ENCODE measurements at places on chromosomes 6 and 20.
A peak's percentile ranks its signal among the peaks of the same experiment; 100 is the strongest.

DNA sequence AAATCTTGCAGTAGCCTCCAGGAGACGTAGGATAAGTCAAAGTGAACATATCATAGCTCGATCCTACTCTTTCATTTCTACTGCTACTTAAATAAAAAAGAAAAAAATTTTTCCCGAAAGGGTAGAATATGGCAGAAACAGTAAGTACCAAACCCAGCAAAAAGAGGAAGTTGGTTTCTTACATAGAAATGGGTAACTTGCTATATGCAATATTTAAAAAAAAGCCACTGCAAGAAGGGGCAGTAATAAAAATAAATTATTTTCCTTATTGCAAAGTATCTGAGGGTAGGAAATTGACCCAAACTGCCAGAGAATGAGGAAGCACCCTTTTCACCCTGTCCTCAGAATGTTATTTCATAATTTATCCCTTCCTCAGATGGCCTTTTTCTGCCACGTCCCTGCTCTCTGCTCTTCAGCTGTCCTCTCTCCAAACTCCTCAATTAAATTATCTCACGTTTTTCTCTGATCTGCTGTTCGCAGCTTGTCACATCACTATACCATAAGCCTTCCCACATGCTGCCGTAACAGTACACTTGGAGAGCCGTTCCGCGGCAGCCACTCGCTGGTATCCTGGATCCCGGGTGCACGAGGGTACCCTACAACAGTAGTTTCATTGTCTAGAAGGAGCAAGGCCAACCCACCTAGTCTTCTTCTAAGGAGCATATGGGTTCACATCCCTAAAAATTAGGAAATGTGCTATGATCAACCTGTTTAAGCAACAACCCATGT is 149.6 kb downstream of the BACH2 start:
- DNase-seq, result no peak

DNA sequence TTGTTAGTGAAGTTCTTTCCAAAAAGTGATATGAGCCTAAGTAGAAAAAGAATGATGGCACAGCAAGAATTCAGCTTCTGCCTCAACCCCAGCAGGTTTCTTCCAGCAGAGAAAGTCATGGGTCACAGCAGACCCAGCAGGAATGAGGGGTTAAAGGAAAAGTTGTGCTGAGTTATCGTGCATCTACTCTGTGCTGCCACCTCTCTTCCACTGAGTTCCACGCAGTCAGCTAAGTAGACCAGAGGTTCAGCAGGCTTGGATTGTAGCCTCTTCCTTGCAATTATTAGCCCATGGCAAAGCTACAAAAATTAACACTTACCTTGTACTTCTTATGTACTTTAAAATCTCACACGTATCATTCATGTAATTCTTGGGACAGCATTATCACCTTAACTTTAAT is 510.8 kb downstream of the PTPRT start:
- no peak for DNase-seq

GRCh38 chr6:36657271-36657670 is 21.2 kb upstream of the CDKN1A start:
- no peak for DNase-seq

DNA sequence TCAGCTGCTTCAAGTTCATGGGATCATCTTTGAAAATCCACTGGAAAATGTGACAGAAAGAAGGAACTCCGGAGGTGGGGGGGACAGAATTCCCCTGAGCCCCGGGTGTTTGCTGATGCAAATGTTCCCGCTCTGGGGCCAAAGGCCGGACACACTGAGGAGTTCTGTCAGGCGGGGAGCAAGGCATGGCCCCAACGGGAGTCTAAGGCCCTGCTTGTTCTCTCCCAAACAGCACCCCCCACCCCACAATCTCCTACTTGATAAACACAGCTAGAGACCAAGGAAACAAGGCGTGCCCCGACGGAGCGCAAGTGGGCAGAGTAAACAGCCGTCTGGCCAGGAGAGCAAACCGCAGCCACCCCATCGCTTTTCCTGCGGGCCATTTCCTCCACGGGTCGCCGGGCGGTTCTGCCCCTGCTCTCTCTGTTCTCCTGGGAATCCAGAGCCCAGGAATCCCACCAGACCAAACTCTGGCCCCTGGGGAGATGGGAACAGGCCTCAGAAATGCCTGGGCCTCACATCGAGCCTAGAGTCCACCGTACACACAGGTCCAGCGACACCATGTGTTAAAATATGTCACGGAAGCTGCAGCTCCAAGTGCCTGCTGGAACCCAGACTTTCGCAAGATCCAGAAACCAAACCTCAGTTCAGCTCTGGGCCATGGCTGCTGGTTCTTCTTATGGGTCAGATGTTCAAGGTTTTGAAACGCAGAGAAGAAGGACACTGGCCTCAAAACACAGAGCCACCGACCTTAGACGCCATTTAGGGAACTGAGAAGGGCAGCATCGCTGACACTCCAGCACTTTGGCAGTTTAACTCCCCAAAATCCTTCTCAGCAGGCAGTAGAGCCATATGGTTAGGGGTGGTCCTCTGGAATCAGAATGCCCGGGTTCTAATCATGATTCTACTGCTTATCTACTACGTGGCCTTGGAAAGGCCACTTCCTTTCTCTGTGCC is 104.2 kb downstream of the PREX1 start:
- no peak for DNase-seq

- no peak for DNase-seq
These were observed 81.9 kb upstream of the CEP162 start for GRCh38 chr6:84309336-84309735.

DNA sequence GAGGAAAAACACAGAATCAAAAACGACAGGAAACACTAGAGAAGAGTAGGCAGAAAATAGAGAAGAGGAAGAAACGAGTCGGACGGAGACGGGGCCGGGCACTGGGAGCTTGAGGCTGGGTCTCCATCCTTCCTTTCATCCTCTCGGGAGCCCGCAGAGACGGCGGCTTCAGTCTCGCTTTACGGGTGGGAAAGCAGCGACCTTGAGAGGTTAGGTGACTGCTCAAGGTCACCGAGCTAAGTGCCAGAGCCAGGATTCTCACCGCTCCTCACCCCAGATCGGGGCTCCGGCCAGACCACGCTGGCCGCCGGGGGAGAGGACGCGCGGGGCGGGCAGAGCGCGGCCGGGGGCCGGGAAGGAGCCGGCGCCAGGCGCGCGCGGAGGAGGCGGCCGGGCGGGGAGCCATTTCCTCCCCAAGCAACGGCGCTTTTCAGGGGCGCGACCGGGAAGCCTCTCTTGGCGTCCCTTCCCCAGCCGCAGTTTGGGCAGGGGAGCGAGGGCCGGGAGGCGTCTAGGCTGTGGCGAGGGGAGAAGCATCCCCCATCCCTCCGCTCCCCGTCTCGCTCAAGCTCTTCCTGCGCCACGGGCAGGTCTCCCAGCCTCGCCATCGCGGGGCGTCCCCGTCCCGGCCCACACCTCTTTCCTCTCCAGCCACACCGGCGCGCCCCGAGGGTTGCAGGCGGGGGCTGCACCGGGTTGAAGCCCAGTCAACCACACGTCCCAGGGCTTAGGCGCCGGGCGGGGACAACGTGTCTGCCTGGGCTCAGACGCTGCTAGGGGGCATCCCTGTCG is 24.1 kb upstream of the MAP3K7 start:
- peak; percentile 2 for DNase-seq

DNA sequence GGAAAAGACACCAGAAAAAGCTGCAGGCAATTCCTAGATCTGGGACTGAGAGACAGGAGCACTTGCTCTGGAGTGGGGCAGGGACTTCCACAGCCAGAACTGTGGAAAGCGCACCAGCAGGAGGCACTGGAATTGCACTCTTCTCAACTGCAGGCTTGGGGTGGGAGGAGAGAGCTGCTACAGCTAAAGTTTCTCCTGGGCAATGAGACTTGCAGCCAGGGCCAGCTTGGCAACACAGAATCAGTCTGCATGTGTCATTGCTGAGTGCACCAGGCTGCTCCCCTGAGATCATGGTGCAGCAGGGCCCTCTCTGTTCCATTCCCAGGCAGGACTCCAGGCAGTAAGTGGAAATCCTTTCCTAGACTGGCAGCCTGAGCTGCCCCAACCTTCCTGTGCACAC is 145.8 kb downstream of the INSM1 start:
- DNase-seq, result no peak

GRCh38 chr6:78089531-78089930 is 436.7 kb downstream of the MEI4 start:
- no peak for DNase-seq

GRCh38 chr6:80163754-80164187 is 57.3 kb downstream of the BCKDHB start:
- DNase-seq, result peak; percentile 85

GRCh38 chr6:946546-946945 is 253.6 kb upstream of the EXOC2 start:
- no peak for DNase-seq

GRCh38 chr20:2210646-2211552 is 84.9 kb upstream of the TGM3 start:
- peak; percentile 66 for DNase-seq

GRCh38 chr6:170286246-170286933 is 4.5 kb downstream of the DLL1 start:
- DNase-seq, result peak; percentile 48

- DNase-seq, result peak; percentile 79
These were observed 523.4 kb downstream of the TENT5A start for GRCh38 chr6:81228912-81229555.

DNA sequence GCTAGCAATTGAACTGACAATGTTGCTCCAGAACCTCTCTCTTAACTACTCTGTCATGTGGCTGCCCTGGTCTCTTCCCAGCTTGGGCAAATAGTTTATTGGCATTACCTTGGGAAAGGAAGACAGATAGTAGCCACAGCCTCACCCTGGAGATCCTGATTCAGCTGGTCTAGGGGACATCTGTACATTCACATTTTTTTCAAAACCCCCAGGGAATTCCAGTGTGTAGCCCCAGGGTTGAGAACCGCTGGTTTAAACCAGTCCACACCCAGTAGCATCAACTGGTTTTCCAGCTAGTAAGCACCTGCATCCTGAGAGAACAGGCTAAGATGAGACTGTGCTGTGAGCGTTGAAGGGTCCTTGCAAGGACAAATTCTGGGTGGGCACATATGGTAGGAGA is 9.6 kb downstream of the SCUBE3 start:
- no peak for DNase-seq

DNA sequence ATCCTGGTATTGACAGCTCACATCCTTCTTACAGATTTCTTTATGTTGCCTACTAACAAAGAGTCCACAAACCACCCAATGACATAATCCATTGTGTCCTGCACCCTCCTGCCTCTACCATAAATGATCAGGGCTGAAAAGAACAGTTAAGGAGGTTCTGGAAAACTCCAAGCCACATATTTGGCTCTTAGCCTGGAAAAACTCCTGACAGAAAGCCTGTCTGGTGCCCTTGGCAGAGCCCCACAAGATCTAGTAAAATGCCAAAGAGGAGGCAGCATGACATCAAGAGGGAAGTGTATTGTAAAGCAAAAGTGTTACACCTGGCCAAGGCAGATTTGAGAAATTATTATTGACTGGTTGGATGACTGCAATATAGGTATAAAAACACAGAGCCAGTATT is 126.4 kb upstream of the VGLL2 start:
- DNase-seq, result no peak

DNA sequence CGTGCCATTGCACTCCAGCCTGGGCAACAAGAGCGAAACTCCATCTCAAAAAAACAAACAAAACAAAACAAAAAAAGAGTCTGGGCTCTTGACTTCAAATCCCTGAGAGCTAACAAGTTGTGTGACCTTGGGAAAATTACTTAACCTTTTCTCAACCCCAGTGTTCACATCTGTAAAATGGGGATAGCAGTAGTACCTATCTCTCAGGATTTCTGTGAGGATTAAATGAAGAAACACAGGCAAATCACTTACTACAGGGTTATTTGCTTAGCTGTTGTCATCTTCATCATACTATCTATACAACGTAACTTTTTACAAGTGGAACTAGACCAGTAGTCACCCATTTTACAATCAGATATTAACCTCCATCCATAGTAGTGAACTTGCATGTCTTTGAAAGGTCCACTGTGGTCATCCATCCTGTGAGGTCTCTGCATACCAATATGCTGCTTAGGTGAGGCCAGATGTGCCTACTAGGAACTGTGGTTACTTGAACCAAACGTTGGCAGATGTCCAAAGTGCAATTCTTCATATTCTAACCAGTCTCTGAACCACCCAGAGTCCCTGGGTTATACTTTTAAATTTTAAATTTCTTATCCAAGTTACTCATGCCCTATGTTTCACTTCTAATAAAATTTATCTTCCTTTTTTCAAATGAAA is 128.9 kb upstream of the BEND3 start:
- peak; percentile 34 for DNase-seq

DNA sequence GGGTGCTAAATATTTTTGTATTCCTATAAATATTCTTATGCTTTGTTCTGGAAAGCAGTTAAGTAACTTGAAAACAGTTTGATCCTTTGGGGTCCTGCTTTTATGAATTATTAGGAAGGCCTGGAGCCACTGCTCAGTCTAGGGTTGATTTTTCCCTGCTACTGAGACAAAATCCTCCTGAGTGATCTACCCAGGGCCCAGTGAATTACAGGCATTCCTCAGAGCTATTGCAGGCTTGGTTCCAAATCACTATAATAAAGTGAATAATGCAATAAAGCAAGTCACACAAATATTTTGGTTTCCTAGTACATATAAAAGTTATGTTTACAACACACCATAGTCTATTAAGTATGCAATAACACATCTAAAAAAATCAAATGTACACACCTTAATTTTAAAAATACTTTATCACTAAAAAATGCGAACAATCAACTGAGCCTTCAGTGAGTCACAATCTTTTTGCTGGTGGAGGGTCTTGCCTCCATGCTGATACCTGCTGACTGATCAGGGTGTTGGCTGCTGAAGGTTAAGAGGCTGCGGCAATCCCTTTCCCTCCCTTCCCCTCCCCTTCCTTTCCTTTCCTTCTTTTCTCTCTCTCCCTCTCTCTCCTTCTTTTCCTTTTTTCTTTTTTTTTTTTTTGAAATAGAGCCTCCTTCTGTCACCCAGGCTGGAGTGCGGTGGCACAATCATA is 43.0 kb downstream of the DNAAF9 start:
- no peak for DNase-seq

GRCh38 chr6:140576004-140576555 is 1201.6 kb upstream of the CITED2 start:
- DNase-seq, result no peak

DNA sequence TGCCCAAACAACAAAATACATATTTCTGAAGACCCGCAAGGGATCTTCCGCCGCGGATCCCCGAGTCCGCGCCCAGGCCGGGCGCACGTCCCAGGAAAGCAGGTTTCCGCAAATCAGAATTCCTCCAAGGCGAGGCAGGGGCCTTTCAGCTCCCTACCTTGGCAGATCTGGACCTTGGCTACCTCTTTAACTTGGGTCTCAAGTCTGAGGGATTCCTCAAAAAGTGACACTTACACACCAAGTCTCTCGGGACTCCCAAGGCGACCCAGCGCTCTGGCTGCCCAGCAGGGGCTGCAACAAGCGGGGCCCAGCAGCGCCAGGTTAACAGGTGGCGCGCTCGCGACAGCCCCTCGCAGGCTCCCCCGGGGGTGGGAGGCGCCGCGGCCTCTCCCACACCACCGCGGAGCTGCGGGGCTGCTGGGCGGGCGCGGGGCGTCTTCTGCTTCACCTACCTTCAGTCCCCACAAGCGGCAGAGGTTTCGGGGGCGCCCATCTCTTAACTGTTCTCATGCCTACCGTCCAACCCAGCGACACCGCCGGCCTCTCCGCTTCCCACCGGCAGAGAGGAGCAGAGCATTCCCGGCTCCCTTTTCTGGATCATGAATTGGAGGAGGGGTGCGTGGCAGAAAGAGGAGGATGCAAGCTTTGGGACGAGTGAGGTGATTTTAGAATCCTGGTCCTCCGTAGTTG is 414 bp downstream of the SIM1 start:
- DNase-seq, result no peak

- peak; percentile 76 for DNase-seq
These were observed 26.6 kb downstream of the CNBD2 start for GRCh38 chr20:35994994-35995453.

GRCh38 chr20:55394592-55394991 is 610.7 kb downstream of the CBLN4 start:
- DNase-seq, result no peak

- DNase-seq, result no peak
These were observed 100.0 kb upstream of the FOXP4 start for GRCh38 chr6:41446132-41446531.

Data from amniotic epithelial cell (primary cell).